ENCODE measurements at places on chromosomes 1 and 21.

DNA sequence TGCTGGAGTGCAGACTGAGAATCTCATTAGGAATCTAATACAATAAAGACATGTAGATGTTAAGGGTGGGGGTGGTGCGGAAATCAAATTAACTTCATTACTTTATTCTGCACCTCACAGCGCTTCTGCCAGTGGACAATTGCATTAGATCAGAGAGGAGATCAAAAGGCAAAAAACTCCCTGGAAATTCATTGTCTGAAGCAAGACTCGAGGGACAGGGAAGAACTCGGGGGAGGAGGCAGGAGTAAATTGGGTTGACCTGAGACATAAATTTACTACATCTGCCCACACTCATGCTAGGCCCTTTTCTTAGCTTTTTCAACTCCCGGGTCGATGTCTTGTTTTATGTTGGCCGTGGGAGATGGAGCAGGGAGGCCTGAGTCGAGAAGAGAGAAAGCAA, 315.4 kb downstream of the SPATA17 start:
- no peak overlapping the region for H3K27ac ChIP-seq
- H3K36me3 ChIP-seq, result no peaks in the 10 kb centered on the region
- no peak overlapping the region for H3K4me3 ChIP-seq
- H3K4me1 ChIP-seq, result no peaks in the 10 kb centered on the region
- no peaks in the 10 kb centered on the region for H3K27me3 ChIP-seq
- no peak for DNase-seq

DNA sequence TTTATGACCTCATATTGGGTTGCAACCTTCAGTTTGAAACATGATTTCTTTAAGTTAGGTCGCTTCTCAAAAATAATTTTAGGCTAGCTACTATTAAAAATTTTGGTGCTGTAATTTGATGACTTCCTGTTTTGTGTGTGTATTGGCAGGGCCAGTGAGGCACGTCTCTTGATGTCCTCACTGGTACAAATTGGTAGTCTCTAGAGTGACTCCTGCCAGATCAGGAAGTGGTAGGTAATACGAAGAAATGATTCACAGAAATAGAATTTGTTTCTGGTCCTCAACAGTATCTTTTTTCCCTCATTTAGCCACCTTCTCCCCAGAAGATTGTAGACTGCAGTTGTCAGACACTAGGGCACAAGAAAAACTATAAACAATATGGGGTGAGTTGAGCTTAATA, 120.9 kb upstream of the KIAA1614 start:
- H3K4me1 ChIP-seq, result no peaks in the 10 kb centered on the region
- no peak overlapping the region for H3K4me3 ChIP-seq
- DNase-seq, result no peak
- H3K27ac ChIP-seq, result no peak overlapping the region

DNA sequence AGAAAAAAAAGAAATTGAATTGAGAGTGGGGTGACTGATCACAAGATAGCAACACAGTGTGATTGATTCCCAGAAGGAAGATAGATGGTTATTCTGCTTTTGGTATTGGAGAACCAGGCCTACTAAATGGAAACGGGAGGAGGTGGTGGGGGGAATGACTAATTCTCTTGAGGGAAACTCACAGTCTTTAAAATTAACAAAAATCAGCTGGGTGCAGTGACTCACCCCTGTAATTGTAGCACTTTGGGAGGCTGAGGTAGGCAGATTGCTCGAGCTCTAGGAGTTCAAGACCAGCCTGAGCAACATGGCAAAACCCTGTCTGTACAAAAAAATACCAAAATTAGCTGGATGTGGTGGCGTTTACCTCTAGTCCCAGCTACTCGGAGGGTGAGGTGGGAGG, 134.6 kb upstream of the PDE4B start:
- no peak overlapping the region for H3K27ac ChIP-seq
- H3K36me3 ChIP-seq, result no peaks in the 10 kb centered on the region
- no peaks in the 10 kb centered on the region for H3K27me3 ChIP-seq
- no peak for DNase-seq
- H3K4me1 ChIP-seq, result no peaks in the 10 kb centered on the region

DNA sequence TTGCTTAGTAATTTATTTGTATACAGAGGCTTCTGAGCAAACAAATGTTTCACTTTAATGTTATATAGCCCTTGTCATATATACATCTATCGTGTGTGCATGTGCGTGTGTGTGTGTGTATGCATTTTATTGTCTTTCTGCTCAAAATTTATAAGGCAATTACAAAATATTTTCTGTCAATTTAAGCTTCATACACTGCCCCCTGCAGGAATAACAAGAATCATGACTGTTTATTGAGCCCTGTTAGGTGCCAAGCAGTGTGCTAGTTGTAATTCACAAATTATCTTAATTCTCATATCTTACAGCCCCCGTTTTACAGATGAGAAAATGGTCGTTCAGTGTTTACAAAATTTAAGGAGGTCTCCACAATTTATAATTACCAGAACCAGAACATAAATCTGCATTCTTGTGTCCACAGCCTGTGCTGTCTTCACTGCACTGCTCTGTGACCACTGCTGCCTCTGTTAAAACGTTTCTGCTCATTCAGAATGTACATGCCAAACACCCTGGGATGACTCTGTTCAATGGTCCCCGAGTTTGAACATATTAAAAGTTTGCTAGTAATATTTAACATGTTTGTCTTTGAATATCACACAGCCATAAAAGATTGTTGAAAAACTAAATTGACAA, 181.3 kb downstream of the ATP6V1G3 start:
- DNase-seq, result no peak
- H3K4me3 ChIP-seq, result no peak overlapping the region
- no peak overlapping the region for H3K27ac ChIP-seq

Measured in breast epithelium (tissue), 4 donors.